ENCODE measurements at places on chromosomes 7 and 10.

DNA sequence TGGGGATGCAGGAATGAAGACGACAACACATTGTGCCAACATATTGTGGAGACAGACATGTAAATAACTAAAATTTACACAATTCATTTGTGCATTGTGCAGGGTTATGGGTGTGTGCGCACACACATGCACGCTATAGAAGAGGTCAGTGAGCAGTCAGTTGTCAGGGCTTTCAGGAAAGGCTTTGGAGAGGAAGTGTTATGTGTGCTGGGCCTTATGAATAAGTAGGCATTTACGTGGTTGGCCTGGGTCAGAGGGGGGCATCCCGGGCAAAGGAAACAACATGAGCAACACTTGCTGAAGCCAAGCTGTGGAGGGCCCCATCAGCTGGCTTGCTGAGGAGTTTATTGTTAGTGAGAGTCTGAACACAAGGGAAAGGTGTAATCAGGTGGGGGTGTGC lies 4.1 kb downstream of the PRXL2A start:
- DNase-seq: no peak

- DNase-seq: peak; percentile 53
Observed at GRCh38 chr10:13890233-13891127, 303.7 kb downstream of the PRPF18 start.

DNA sequence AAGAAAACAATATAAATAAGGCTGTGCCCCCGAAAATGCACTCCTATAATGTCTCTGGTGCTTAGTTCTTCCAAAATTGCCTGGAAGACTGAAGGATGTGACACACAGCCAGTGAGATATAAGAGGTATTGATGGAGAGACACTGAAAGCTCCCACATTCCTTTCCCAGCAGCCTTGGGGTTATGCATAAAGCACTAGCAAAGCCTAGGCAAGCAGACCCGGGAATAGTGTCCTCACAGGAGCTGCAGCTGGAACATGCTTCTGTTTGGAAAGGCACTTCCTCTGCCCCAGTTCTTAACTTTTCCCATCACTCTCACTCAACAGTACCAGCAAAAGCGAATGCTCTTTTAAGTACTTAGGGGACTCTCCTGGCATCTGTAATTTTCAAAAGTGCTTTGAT lies 178.0 kb downstream of the AMPH start:
- no peak for DNase-seq

DNA sequence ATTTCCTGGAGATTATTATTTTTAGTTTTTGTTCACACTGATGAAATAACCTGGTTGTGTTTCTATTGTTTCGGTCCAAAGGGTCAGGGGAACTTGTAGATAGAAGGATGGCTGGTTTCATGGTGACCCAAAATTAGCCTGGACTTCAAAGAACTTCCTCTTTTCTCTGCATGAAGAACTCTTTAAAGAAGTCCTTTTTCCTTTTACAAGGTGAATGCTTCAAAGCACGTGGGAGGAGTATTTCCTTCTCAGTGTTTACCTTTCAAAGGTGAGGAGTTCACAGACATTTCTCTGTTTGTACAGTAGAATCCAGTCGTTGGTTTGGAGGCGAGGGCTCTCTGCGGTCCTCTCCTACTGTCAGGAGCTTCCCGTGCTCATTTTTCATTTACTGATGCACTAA lies 561.7 kb downstream of the GATA3 start:
- DNase-seq: no peak

DNA sequence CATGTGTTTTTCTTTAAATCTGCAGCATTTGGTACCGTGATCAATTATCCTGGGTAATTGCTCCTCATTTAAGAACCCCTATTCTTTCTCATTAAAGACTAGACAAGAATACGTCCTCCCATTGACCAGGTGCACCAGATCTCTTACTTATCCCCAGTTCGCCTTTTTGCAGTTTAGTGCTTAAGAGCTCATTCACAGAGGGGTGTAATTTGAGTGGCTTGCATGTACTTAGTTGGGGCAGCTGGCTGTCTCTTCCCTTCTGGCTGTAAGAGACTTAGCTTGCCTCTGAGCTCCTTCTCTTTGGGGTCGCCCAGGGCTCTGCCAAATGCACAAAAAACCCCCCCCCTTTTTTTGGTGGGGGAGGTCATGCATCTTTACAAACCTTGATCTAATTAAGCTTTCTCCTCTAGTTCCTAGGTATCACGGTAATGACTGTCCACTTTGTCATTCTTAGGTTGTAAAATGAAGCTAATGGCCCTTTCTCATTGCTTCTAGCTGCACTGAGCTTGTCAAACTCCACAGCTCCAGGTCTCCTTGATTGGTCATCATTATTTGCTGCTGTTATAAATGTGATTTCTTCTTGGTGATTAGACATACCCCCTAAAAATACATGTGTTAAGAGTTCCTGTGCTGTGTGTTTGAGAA lies 26.3 kb downstream of the GAD2 start:
- DNase-seq: no peak

DNA sequence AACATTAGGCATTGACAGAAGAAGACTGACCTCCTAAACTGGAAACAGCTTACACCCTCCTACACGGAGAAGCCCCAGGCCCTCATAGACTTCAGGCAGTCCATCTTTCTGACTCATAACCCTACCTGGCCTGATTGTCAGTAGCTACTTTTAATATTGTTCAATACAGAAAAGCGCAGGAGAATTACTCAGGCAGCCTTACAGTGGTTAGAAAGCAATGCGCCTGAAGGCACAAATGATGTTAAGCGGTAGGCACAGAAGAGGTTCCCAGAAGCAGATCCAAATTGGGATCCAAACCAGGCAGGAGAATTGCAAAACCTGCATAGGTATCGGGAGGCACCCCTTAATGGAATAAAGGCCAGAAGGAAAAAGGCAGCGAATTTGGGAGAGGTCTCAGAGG lies 5.4 kb upstream of the CYREN start:
- DNase-seq: no peak

GRCh38 chr10:48285710-48286109 lies 11.2 kb upstream of the FRMPD2 start:
- DNase-seq: no peak

DNA sequence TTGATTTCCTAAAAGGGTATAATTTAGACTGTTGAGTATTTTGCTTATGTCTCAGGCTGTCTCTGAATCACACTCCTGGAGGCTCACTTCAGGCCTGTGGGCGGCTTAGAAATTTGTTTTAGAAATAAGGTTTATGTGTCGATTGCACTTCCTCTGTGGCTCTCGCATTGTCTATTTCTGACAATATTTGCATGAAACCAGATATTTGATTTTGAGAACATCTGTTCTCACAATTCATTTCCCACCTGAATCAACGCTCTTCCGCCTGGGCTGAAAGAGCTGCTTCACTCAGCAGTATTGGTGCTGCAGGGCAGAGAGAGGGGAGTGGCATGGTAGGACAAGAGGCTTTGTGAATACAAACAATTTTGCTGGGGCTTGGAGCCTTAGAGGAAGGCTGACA lies 262.0 kb downstream of the ADRA2A start:
- DNase-seq: no peak

DNA sequence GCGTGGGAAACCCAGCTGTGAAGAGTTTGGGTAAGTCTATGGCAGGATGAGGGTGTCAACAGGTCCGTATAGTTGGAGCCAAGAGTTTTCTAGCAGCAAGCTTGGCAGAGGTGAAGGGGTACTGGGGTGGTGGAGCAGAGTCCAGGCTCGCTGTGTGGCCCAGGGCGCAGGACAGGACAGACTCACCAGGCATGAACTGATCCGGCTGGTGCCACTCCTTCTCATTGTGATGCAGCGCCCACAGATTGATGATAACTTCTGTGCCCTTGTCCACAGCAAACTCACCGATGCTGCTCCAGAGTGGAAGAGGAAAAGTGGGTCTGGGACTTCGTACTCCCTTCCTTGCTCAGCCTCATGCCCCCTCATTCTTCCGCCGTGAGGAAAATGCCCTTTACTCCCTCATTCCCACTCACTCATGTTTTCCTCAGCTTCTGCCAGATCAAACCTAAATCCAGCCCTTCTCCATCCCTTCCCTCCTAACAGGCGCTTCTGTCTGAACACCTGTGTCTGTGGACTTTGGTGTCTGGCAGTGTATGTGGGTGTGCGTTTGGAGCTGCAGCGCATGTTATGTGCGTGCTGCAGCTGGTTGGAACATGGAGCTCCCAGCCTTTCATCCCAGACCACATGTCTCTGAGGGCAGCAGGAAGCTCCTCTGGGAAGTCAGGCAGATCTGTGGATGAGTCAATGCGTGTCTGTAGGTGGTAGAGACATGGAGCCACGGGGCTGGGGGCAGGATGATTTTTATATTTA lies 5.7 kb downstream of the CYP17A1 start:
- no peak for DNase-seq

DNA sequence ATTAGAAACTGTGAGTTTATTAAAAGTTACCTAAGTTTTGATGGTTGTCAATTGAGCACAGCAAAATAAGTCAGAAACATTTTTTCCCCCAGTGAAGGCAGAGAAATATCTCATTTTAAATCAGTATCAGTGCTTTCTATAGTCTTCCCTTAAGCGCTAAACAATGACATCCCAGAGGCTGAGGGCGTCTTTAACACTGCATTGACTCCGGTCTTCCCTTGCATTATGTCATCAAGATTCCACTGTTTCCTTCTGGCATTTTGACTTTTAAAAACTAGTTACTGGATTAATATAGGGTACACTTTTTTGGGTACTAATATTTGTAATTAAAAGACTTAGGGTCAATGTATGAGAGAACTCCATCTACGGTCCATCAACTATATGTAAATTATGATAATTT lies 3.9 kb downstream of the GLUD1 start:
- no peak for DNase-seq

DNA sequence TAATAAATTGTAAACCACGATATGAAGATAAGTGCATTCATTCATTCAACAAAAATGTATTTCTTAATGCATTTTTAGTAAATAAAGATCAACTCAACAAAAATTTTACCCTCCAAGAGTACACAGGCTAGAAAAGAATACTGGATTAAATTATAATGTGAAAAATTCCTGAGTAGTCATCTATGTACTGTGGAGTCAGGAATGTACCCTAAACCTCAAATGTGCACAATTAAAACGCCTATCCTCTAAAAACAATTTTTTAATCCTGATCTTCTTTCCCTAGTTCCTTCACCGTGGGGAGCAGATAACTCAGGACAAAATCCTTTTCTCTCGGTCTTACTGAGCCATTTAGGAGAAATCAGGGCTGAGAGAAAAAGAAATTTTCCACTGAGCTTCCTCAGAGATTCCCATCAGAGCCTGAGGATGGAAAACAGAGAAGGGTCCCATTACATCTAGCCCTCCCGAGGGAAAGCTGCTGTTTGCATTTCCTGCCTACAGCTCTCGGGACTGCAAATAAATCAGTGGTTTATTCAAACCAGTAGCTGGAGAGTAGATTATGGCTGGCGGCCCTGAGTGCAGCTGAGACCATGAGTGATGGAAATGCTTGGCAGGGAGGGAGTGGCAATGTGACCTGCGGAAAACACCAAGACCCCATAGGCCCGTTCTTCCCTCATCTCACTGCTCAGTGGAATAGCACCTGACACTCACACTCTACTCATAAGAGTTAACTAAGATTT lies 7.4 kb downstream of the TAS2R40 start:
- no peak for DNase-seq
